ENCODE measurements at places on chromosomes 5 and 9.

DNA sequence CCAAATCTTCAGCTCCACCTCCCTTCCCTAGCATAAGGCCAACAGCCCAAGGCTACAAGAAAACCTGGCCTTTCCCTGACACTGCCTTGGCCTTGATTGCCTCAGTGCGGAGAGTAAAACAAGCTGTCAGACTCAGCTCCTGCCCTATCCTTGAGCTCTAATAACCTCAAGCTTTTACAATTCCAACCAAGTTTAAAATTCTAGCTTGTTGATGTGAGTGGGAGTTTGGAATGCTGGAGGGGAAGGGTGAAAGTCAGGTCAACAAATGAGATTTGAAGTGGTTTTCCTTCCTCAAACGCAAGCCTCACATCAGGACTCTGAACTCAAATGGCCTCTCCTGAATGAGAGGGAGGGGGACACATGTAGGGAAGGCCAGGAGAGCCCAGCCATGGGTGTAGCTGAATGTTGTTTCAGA, 197.0 kb upstream of the VLDLR start:
- no peak for DNase-seq

DNA sequence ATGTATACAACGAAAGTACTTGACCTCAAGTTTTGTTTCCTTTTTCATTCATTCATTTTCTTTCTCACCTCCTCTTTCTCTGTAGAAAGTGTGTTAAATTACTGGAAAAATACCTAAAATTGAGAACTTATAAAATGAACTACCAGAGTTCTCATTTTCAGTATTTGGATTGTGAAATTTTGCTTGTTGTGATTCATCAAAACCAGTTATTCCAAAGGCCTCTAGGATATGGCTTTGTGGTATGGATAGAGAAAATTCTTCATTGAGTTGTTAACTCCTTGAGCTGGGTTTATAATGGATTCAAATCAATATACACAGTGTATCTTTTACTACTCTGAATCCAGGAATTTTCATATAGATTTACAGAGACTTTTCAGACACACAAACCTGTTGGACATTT, 287.6 kb downstream of the KDM4C start:
- no peak for DNase-seq

DNA sequence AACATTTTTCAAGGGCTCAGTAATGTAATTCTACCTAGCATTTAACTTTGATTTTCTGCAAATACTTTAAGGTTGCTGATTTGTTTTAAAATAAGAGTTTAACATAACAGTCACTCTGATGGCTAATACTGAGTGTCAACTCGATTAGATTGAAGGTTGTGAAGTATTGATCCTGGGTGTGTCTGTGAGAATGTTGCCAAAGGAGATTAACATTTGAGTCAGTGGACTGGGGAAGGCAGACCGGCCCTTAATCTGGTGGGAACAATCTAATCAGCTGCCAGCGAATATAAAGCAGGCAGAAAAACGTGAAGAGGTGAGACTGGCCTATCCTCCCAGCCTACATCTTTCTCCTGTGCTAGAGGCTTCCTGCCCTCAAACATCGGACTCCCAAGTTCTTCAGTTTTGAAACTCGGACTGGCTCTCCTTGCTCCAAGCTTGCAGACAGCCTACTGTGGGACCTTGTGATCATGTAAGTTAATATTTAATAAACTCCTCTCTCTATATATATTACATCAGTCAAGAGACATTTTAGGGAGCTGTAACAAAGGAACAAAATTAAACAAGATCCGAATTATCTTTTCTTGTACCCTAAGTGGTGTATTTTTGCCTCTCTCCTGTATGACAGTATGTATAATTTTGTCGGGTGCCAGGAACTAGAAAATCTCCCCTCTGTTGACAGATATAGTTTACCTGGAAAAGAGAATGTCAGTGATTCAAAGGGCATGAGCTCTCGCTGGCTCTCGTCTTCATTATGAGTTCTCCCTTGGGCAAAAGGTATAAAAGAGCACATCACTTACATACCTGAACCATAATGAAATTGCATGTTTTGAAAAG, 576.1 kb downstream of the LRRC70 start:
- DNase-seq = no peak

DNA sequence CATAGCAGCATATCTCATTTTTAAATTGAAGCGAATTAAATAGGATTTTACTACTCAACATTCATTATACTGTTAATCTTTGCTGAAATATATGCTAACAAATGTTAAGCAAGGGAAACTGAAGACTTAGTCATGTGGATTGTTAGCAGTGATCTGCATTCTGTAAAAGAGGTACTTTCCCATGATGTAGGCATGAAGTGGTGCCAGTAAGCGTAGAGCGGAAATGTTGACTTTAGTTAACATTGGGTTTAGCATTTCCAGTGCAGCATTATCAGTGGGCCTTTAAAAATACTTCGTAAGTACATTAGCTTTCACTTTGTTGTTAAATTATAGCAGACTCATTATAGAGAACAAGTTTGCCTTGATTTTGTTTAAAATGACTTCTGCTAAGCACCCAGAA, 130.3 kb downstream of the CDC42SE2 start:
- peak; percentile 30 for DNase-seq

GRCh38 chr9:101148344-101148743, 119.8 kb downstream of the PLPPR1 start:
- no peak for DNase-seq

- DNase-seq = no peak
Observed at GRCh38 chr5:10441992-10442435, 335 bp downstream of the ROPN1L start.

- no peak for DNase-seq
Observed at GRCh38 chr5:126587551-126588390, 7.2 kb downstream of the ALDH7A1 start.

- no peak for DNase-seq
Observed at GRCh38 chr5:72328172-72328571, 8.0 kb downstream of the PTCD2 start.

DNA sequence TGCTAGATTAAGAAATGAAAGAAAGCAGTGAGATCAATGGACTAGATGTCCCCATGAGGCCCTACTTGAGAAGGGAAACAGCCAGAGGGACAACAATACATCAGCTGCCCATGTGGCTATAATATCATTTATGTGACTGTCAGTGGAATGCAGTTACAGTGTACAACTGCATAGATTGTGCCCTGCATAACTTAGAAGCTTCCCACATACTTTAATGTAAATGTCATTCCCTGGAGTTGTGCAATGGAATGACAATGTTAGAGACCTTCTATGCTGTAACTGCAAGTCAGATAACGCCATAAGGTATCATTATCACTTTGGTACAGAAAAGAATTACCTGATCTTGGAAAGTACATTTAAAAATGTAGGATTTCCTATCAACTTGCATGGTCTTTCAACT, 67.4 kb downstream of the FBN2 start:
- DNase-seq = no peak

GRCh38 chr9:37302277-37302676, 120.2 kb upstream of the GRHPR start:
- DNase-seq = no peak

GRCh38 chr9:12718482-12719026, 25.4 kb downstream of the TYRP1 start:
- DNase-seq = no peak

GRCh38 chr9:69443178-69443577, 118.2 kb downstream of the ENTREP1 start:
- no peak for DNase-seq

- no peak for DNase-seq
Observed at GRCh38 chr5:54136516-54137440, 173.6 kb downstream of the ARL15 start.

DNA sequence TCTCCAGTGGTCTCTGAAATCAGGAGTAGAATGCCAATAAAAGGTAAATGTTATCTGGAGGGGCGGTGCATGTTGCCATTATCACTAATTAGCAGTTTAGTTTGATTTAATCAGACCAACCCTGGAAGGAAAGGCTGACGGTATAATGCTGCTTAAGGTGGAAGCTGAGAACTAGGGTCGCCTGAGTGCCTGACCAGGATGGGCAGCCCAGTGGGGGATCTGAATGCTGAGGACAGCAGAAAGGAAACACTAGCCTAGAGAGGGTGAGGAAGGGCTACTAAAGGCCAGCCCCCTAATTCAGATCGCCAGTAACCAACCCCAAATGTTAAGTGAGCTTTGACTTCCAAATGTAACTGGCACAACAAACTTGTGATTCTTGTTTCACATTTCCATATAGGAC, 172.2 kb downstream of the APBA1 start:
- no peak for DNase-seq

DNA sequence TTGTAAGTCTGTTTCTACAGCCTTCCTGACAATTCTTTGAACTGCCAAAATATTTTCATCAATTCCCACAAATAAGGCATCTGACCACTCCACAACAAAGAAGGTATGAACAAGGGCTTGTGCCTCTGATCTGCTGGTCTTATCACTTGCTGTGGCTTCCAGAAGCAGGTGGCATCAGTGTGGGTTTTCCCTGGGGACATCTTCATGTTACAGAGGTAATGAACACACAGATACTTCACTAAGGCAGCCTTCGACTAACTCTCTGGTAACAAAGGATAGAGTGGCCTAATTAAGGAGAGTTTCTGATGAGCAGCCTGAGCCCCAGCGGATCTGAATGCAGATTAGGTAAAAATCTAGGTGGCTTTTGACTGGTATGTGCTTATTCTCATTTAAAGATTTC, 15.2 kb upstream of the ERAP2 start:
- no peak for DNase-seq

GRCh38 chr9:89425921-89426383, 72.0 kb downstream of the SEMA4D start:
- DNase-seq = no peak

- no peak for DNase-seq
Observed at GRCh38 chr5:171850324-171850947, 64.8 kb downstream of the SMIM23 start.

DNA sequence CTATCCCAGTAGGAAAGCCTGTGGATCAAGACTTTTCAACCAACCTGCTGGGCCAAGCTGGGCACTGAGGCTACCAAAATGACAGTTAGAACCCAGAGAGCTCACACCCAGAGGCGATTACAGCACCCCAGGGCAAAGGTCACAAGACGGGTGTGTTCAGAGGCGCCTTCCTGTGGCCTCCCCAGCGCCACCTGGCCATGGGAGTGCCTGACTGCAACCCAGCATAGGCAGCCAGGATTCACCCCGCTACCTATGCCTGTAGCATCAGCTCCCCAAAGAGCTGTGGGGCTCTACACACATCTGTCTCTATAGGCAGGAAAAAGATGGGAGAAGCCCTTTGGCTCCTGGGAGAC, 33.5 kb downstream of the PDGFRB start:
- no peak for DNase-seq

DNA sequence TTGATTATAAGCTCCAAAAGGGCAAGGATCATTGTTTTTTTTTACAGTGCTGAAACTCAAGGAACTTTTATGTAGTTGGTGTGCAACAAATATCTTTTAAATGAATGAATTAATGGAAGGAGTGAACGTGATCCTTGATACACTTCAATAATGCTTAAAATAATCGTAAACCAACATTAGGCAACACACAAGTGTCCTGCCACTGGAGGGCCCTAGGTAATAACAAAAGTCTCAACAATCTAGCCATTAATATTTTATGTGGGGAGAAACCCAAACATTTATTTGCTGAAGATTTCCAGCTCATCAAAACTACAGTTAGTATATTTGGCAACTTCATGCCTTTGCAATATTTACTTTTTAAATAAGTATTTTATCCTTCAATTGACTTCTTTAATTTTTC, 309.0 kb upstream of the FBXL7 start:
- no peak for DNase-seq

- DNase-seq = no peak
Observed at GRCh38 chr5:145853781-145854376, 18.7 kb upstream of the PRELID2 start.

DNA sequence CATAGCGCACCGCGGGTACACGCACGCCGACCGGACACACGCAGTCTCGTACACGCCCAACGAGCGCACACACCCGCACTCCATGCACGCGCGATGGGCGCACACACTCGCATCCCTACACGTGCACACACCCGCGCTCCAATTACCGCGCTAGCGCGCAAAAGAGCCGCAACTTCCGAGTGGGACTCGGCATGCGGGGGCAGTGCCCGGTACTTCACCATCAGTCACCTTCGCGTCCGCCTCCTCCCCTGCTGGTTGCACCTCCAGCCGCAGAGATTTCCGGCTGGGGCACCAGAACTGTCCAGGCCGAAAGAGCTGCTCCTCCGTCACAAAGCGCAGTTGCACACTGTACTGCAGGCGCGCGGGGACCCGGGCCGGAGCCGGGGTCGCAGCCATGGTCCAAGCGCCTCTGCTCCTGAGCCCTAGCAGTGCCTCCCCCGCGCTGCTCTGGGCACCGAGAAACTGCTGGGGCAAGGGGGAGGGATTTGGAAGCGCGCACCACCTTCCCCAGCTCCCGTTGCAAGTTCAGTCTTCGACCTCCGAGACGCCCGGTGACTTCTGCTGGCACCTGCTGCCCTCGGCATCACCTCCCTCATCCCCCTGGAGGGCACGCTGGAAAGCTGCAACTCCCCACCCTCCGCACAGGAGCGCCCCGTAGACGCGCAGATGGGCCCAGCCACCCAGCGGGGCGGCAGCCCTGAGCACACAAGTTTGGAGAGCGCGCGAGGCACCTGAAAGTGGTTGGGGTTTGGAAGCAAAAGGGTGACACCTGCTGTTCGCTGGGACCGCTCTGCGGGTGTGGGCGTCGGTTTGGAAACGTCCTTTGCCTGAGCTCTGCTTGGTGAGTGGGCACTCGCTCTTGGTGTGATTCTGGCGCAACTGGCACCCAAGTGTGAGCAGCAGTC, 337.4 kb upstream of the PUM3 start:
- peak; percentile 2 for DNase-seq

- DNase-seq = no peak
Observed at GRCh38 chr5:10246761-10247160, 2.9 kb downstream of the ATPSCKMT start.

- no peak for DNase-seq
Observed at GRCh38 chr5:137845472-137845871, 22.2 kb upstream of the MYOT start.

- no peak for DNase-seq
Observed at GRCh38 chr9:116990592-116990991, 303.5 kb downstream of the TRIM32 start.

DNA sequence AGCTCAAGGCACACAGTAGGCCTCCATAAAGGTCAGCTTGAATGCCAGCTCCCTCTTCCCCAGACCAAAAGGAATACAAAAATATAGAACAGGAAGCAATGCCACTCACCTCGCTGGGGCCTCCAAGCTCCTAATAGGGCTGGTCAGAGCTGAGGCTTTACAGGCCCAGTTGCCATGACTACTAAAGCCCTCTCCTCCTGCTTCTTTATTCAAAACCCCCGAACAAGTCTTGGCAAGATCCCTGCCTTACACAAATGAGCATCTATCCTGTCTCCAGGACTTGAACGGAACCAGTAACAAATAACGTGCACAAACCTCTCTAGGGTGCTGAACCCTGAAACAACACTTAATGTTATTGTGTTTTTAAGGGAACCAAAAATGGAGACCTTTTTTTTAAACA, 136.3 kb downstream of the SIL1 start:
- no peak for DNase-seq

- DNase-seq = no peak
Observed at GRCh38 chr9:97514531-97514930, 13.1 kb downstream of the TMOD1 start.
